ENCODE measurements at places on chromosomes 2 and 18.

GRCh38 chr2:151569167-151569566 is 159.5 kb downstream of the RIF1 start:
- no peak for DNase-seq

GRCh38 chr2:80852808-80853139 is 548.2 kb upstream of the LRRTM1 start:
- no peak for DNase-seq

DNA sequence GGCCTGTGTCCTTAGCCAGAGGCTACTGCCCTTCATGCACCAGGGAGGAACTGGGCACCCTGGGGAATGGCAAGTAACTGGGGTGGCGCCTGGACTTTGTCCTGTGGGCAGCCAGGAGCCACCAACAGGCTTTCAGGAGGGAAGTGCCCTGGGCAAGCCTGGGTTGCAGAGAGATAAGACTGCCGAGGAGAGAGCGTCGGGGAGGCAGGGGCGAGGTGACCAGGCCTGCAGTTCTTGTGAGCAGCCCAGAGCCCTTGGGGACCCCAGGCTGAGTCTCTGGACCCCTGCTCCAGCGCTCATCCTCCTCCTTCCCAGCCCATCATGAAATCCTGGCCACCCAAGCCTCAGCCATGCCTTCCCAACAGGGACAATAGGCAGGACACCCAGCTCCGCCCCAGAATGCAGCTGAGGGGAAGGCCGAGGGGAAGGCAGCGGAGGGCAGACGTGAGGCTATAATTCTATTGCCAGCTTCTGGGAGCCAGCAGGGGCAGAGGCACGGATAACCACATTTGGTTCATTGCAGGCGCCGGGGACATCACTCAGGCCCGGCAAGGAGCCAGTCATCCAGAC is 25.1 kb downstream of the ADRA2B start:
- no peak for DNase-seq

- no peak for DNase-seq
Observed at GRCh38 chr18:51070545-51070944, 40.5 kb downstream of the SMAD4 start.

- DNase-seq, result no peak
Observed at GRCh38 chr2:15665943-15666460, 74.3 kb downstream of the DDX1 start.

GRCh38 chr18:56565046-56565445 is 73.3 kb downstream of the TXNL1 start:
- no peak for DNase-seq

DNA sequence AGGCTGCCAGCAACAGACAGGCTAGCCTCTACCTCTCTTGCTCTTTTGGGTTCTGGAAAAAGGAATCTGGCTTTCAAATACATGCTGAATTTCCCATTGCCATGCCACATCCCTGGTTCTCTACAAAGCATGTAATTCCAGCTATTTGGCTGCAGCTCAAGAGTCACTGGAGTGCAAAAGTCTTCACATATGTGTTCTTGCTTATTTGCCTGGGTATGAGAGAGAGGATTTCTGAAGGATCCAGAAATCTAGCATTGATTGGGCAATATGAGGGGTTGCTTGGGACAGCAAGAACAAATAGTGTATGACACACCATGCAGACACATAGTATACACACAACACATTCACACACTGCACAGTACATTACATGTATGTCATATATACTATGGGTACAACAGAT is 30.7 kb upstream of the LGALSL start:
- no peak for DNase-seq

DNA sequence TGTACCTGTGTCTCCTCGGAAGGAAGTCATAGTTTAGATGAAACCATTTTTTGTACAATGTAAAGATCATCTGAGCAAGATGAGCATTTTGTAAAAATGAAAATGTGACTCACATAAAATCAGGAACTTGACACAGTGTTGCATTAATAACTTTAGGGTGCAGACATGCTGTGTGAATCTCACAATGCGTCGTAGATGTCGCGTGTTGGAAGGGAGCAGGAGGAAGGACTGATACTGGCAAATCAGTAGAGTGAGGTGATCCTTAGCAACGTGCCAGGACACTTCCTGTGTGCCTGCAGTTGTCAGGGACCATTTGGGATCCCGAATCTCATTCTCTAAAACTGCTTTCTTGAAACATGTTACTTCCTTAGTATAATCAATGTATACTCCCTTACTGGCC is 103.1 kb downstream of the SH3BP4 start:
- no peak for DNase-seq

DNA sequence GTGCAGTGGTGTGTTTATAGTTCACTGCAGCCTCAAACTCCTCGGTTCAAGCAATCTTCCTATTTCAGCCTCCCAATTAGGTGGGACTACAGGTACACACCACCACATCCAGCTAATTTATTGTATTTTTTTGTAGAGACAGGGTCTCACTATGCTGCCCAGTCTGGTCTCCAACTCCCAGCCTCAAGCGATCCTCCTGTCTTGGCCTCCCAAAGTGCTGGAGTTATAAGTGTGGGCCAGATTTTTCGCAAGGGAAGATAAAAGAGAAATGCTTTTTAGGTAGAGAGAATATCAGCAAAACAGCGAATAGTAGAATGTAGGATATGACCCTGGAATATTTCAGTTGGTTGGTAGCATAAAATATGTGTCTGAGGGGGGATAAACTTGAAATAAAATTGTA is 4.3 kb downstream of the DDX1 start:
- DNase-seq, result no peak

- no peak for DNase-seq
Observed at GRCh38 chr2:150742094-150742493, 254.6 kb upstream of the RND3 start.

- DNase-seq, result no peak
Observed at GRCh38 chr2:156592809-156593593, 156.8 kb downstream of the GPD2 start.

- no peak for DNase-seq
Observed at GRCh38 chr2:69715964-69716363, 26.0 kb upstream of the ANXA4 start.

GRCh38 chr2:220892018-220892634 is 680.0 kb downstream of the EPHA4 start:
- no peak for DNase-seq

DNA sequence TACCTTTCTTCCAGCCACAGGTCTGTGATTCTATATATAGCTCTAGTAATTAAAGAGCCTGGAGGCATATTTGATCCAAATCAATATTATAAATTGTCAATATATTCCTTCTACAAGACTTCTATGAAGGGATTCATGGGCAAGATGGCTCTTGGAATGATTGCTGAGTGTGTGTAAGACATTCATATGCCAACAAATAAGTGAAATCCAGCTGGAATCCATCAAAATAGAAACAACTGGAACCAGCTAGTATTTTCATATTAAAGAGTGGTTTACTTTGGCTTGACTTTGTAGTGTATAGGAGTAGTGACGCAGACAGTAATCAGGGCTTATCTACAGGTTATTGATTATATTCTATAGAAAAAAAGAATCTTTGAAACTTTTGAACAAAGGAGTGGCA is 83.4 kb downstream of the CALCRL start:
- no peak for DNase-seq

DNA sequence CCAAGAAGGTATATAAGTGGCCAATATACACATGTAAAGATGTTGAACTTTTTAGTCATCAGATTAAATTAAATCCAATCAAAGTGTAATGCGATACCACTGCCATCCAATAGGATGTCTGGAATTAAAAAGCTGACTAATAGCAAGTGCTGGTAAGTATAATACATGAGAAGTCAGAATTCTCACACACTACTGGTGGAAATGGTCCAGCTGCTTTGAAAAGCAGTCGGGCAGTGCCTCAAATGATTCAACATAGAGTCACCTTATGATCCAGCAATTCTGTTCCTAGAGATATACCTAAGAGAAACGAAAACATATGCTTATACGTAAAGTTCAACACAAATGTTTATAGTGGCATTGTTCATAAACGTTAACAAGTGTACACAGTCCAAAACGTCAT is 124.1 kb upstream of the MYT1L start:
- no peak for DNase-seq

DNA sequence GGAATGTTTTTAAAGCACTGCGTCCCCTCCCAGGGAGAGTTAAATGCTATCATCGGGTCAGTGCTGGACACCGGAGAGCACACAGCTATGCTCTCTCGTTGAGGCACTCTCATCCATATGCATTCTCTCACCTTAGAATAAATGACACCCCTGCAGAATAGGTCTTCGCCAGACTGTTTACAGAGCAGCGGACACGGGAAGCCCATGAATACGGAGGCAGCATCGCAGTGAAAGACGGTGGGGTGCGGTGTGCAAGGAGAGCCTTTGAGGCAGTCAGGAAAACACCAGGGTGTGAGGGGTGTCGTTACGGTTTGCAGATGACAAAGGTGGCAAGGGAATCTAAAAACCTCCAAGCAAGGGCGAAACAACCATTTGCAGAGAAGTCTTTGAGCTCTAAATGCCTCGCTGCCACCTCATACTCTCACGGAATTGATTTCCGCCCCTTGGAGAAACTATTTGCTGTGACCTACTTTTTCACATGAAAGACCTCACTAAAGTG is 169.2 kb upstream of the FHL2 start:
- no peak for DNase-seq
